Activated CD4-positive, alpha-beta T cell treated with anti-CD3 and anti-CD28 coated beads, Interleukin-2, amount 50 U/mL, for 24 hours (primary cell): ENCODE measurements at places on chromosomes 5 and 9.

GRCh38 chr9:89278997-89279739 lies 31.8 kb upstream of the CKS2 start:
- peak; percentile 19 for DNase-seq

DNA sequence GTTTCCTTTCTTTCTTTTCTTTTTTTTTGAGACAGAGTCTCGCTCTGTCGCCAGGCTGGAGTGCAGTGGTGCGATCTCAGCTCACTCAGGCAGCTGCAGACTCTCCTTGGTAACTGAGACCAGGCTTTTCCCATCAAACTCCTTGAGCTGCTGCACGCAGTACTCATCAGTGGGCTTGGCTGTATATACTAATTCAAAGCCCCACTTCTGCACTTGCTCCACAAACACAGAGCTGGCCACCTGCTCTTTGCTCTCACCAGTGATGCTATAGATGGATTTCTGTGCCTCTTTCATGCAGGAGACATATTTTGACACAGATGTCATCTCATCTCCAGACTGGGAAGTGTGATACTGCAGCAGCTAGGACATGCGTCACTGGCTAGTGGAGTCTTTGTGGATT lies 252.7 kb downstream of the AP3B1 start:
- DNase-seq, result no peak

DNA sequence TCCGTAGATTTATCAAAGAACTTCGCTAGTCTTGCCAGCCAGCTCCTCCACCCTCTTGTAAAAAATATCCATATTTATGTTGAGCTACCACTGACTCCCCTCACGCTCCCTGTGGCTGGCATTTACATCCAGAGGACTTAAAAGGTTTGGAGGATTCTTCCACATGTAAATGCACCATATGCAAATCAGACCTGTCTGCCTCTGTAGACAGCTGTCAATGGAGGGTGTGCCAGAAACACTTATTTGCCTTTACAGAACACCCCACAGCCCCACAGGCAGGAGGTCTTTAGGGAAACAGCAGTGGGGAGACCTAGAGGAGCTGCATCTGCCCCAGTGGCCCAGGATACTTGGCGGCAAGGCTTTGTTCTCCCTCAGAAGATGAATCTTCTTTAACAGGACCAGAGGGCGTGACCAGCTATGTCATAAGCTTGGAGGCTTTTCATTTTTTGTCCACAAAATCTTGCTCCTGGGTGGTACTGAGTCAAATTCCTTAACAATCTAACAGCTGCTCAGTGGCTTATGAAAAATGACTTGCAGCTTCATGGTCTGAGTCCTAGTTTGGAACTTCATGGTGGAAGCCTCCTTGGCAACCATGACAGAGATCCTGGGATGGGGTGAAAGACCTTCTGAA lies 535.8 kb downstream of the EBF1 start:
- no peak for DNase-seq

DNA sequence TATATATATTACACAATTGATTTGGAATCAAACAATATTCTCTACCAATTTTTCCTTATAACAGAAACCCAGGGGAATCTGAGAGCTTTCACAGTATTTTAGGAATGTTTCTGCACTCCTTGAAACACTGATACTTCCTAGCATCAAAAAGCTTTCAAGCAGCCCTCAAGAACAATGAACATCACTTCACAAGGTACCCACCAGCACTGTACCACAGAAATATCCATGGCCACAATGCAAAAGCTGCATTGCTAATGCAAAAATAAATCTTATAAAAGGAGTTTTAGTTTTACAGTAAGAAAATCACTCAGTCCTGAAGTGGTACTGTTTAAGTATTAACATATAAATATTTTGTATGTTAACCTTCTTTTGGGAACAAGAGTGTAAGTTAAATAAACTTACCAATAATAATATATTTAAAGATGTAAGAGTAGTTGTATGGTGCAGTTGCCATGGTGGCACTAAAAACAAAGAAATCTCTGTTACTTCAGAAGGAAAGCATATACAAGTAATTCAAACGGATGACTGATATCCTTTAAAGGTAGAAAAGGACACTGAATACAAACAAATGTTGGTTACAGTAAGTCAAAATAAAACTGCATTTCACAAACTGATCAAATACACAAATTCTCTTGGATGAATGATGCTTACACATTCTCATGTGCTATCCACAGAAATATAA lies 8.6 kb downstream of the RAB14 start:
- DNase-seq, result no peak

DNA sequence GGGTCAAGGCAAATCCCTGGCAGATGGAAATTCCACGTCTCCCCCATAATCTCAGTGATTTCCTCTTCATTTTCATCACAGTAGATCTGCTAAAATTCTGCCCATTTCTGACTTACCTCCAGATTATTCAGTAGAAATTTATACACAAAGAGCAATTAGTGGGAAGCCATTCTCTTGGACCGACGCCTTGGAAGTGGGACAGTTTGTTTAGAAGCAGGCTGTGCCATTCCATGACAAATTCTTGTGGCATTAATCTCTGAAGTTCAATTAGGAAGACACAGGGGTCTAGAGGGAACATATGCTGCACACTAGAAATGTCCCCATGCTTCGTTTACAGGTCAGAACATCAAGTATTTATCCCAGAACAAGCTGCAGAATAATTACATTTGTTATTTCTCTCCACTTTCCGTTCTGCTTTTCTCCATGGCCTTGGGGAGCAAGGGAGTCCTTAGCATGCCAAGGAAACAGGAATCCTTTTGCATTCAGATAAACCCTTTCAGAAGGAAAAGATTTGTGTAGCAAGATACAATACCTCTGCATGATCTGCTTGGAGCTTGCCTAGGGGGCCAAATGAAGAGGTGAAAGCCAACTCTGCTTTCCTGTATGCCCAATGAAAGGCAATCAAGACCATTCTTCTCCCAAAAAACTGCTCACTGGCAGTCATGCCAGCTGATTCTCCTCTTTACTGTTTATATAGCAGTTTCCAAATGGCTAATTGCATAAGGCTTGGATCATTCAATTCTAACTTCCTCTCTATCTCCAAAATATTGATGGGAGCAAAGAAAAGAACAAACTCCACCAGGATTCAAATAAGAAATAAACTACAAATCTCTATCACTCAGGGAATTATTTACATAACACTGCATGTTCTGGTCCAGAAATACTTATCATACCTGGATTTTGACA lies 2.5 kb upstream of the PRKACG start:
- no peak for DNase-seq

DNA sequence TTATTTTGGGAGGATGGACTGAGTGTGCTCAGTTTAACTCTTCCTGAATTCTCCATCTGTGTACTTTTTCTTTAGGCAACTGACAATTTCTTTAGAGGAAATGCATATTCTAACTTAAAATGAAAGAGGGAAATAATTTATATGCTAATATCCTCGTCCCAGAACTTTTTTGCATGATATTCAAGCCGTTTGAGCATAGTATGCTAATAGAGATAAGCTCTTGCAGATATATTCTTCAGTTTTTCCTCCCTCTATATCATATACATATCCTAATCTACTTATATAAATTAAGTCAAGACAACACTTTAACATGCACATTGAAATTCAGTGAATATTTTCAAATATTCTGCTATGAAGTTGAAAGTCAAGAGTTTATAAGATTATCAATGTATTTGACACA lies 84.7 kb downstream of the YTHDC2 start:
- DNase-seq, result no peak

DNA sequence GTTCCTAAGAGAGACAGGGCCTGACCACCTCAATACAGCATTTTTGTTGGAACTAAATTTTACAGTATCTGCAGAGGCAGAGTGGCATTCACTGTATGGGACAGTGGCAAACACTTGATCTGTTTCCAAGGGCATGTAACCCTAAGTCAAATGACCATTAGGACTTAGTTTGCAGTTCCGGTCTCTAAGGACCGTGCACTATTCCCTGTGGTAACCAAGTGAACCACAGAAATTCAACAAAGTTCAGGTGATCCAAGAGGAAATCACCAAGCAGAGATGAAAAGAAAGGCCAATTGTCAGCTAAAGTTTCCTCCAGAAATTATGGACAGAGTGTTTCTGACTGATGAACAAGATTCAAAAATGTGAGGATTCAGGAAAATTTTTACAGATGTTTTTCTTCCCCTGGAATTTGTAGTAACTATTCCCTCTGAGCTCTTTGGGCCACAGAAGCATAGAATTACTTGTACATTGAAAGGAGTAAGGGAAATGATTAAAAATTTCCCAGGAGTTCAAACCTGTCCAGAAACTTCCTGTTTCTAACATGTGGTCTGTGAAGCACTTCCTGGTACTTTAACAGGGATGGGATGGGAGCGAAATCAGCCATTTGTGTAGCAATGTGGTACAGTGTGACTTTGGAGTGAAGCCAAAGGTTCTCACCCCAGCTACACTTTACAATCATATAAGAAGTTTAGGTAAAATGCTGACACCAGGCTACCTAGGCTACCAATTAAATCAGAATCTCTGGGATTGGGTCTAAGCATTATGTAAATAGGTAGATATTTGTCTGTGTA lies 266.1 kb upstream of the MAP3K1 start:
- no peak for DNase-seq

- DNase-seq, result no peak
These were observed 82.4 kb downstream of the FREM1 start for GRCh38 chr9:14827805-14828204.

DNA sequence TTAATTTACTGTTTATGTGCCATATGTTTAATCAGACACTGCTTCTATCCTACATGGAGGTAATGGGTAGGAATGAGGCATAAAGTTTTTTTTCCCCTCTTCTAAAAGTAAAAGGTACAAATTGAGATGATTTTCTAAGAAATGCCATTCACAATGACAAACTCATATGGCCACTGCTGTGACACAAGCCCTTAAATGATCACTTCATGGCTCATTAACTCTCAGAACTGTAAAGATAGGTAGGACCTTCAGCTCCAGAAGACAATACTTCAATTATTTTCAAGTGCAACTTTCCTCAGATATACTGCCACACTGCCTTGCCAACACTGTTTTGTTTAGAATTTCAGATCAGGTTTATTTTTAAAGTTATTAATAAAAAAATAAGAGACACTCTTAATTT lies 362.9 kb upstream of the ZNF608 start:
- DNase-seq, result no peak

DNA sequence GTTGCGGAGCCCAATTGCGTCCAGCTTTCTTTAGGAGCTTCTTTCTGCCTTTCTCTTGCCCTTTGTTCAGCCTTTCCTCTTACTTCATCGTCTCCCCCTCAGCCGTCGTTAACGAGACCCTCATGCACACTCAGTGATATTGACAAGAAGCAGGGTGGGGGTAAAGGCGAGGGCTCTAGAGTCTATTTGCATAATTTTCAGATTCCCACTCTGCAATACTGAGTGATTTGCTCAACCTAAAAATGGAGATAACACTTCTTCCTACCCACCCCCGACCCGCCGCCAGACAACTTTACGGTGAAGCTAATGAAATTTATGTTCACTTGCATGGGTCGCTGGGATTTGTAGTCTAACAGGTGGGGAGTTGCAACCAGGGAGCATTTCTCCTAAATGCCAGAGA lies 1.3 kb upstream of the TBC1D2 start:
- no peak for DNase-seq

DNA sequence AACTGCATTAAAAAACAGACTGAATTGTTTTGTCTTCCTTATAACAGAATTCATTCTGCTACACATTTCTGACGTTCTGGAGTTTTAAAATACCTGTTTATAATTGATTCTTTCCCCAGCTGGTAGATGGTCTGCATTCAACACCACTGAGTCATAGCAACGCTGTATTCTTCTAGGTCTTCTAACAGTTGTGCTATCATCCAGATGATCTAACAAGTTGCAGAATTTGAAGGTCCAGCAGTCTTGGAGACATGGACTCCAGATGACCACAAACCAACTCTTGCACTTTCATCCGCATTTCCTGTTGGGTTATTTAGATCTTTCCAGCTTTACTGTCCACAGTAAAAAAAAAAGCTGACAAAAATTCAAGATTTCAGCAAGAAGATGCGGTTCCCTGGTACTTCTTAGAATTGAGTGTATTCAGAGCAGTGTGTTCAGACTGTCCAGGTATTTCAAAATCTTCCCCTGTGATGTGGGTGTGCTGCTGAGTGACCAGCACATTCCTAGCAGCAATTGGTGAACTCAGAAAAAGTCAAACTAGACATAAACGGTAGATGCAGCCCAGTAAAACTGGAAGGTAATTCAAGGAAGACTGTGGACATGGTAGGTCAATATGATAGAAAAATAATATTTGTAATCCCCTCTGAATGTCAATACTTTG lies 50.2 kb downstream of the CSNK1A1 start:
- no peak for DNase-seq

DNA sequence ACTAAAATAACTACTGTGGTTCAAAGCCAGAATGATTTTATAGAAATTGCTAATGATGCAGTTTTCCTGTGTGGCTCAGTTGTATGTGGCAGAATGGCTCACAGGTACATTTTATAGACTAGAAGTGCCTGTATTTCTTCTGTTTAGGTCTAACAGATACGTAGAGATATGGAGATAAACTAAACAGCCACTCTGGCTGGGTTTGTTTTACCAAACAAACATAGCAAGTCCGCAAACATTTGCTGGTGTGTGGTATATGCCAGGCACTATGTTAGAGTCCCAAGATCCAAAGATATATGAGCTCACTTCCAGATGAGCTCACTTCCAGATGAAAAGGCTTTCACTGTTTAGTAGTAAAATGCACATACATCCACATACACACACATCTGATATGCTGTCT lies 24.4 kb downstream of the ADRB2 start:
- DNase-seq, result no peak

- no peak for DNase-seq
These were observed 3.8 kb downstream of the LHX3 start for GRCh38 chr9:136201174-136201573.

DNA sequence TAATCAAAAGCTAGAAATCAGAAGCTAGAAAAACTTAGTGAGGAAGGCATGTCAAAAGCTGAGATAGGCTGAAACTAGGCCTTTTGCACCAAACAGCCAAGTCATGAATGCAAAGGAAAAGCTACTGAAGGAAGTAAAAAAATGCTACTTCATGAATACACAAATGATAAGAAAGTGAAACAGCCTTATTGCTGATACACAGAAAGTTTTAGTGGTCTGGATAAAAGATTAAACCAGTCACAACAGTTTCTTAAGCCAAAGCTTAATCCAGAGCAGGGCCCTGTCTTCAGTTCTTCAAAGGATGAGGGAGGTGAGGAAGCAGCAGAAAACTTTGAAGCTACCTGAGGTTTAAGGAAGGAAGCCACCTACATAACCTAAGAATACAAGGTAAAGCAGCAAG lies 102.5 kb upstream of the SH3GL2 start:
- DNase-seq, result no peak

GRCh38 chr9:90539286-90539685 lies 103.3 kb downstream of the DIRAS2 start:
- no peak for DNase-seq

GRCh38 chr9:94981723-94982090 lies 255.2 kb downstream of the AOPEP start:
- DNase-seq, result no peak

GRCh38 chr5:157445745-157446411 lies 14.1 kb upstream of the NIPAL4 start:
- DNase-seq, result no peak

DNA sequence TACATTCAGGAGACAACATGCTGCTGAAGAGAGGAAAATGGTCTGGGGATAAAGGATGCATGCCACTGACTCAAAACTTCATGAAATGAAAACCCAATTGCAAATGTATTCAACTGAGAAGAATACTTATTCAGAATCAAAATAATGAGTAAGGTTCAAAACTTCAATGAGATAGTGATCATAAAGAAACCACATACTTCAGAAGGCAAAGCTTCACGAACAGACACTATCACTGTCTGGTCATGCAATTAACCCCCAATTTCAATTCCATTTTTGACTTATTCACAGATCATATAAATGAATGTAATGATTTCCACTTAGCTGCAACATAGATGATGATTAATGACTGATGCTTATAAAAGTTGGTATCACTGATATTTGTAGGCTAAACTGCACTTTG lies 33.0 kb upstream of the CTNNAL1 start:
- DNase-seq, result no peak

GRCh38 chr9:16386007-16386826 lies 484.3 kb downstream of the BNC2 start:
- DNase-seq, result no peak
